ENCODE measurements at places on chromosomes 2 and 18.

DNA sequence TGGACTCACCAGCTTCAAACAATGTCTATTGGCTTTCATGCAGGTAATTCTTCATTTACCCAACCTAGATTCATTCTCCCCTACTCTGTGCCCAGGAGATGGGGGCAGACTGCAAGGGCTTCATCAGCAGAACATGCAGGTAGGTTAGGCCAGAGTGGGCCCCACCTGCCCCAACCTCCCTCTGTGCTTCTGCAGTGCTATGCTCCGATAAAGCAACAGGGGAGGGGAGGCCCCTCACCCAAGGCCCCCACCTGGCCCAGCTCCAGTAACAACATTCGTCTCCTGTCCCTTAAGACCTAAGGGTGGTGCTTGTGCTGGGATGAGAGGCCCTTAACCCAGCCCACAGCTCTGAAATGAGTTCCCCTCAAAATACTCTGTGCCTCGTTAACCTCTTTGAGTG is 16.7 kb upstream of the GYPC start:
- DNase-seq, result no peak

DNA sequence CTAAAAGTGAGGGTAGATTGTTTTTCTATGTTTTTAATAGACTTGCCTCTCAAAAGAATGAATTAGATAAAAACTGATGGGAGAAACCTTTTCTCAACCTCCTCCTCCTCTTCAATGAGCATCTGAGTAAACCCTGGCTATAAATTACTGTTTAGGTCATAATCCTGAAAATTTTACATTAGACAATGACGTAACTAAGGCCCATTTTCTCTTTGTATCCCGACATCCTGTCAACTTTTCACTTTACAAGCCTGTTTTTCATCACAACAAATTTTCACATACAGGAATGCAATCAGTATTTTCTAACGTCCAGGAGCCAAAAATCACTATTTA is 1.3 kb downstream of the SPIRE1 start:
- no peak for DNase-seq

DNA sequence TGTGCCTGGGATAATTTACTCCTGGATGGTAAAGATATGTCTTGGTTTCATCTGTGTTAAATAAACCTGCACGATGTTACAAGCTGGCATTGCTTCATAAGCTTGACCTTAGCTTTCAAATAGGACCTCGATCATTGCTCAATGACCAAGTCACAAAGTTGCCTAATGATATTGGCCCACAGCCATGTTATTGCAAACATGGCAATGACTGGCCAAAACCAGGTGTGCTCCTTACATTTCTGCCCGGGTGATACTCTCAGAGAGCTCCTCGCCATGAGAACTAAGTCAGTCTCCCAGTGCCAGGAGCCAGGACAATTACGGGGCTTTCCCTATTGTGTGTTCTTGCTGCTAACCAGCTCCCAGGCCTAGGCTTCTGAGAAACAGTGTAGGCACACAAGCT is 72.5 kb upstream of the CYP1B1 start:
- DNase-seq, result no peak

- no peak for DNase-seq
Observed at GRCh38 chr2:10330700-10331026, 28.0 kb downstream of the HPCAL1 start.

- no peak for DNase-seq
Observed at GRCh38 chr2:33577668-33578067, 21.4 kb downstream of the FAM98A start.

- no peak for DNase-seq
Observed at GRCh38 chr18:70371908-70372307, 83.1 kb downstream of the SOCS6 start.

- DNase-seq, result no peak
Observed at GRCh38 chr2:17911491-17912260, 33.2 kb downstream of the KCNS3 start.

DNA sequence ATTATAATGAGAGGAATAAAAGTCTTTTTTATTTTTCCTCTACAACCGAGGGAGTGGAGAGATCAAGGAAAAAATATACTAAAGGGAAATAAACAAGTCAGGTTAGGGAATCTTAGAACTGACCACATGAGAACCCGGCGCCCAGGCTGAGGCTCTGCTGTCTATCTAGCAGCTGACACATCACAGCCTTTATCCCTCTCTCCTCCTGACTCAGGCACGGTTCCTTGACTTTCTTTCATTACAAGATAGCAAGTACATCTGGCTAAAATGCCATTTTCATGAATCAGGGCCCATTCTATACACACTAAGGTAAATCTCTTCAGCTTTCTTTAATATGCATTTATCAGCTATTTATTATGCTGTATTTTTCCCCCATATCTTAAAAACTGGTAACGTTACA is 296.0 kb downstream of the TMX3 start:
- no peak for DNase-seq

- no peak for DNase-seq
Observed at GRCh38 chr18:42112657-42113420, 157.8 kb downstream of the PIK3C3 start.

DNA sequence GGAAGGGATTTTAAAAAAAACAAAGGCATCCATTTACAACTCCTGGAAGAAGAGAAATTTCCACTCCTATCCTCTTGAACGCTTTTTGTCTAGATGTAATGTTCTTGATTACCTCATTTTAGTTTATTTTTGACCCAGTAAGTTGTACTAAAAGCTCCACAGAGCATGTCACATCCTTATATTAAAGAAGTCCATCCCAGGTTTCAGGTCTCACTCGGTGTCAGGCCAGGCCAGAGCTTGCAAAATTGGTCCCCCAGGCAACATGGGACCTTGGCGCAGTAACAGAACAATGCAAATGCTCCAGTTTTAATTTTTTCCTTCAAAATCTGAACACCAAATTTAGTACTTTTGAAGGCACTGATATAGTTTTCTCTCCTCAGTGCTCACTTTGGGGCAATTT is 218.4 kb upstream of the REV1 start:
- no peak for DNase-seq

DNA sequence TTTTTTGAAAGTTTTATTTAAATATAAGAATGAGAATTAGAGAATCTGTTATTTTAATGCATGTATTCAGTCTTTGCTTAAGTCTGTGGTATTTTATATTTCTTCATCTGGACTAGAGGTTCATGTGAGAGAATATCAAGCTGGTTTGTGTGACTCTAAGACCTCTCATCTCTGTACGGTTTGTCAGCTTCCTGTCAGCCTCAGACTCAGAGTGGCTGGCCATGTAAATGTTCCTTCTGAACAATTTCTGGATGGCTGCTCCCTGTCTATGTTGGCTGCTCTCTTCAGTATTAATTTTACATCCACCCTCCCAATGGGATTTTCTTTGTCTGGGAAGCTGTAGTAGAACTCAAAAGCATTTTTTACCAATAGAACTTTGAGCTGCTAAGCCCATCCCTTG is 225.3 kb upstream of the THUMPD2 start:
- DNase-seq, result no peak

DNA sequence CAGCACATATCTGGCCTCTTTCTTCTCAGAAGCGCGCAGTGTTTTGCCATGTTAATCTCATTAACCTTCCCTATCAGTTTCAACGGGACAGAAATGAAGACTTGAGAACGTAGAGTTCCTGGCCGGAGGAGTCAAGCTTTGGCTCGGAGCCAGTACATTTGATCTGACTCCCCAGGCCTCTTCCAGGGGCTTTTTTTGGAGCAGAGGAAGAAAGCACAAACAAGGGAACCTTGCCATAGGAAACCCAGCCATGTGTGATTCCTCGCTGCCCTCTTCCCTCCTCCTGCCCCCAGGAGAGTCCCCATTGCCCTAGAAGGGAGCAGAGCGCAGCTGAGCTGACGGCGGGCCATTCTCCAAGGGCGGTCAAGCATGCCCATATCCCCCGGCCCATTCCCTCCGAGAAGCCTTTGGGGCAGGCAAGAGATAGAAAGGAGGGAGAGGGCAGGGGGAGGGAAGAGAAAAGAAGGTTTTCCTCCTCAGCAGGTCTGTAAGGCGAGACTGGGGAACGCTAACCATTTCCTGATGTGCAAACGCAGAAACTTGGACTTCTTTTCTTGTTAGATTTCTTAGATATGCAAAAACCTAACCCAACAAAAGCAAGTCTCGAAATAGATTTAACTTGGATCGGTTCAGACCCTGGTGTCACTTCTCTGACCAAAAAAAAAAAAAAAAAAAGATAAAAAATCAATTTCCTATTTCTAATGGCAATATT is 63.7 kb upstream of the POU3F3 start:
- no peak for DNase-seq

- DNase-seq, result no peak
Observed at GRCh38 chr2:220894069-220894468, 678.0 kb downstream of the EPHA4 start.

- no peak for DNase-seq
Observed at GRCh38 chr2:61722318-61722717, 131.5 kb downstream of the FAM161A start.

DNA sequence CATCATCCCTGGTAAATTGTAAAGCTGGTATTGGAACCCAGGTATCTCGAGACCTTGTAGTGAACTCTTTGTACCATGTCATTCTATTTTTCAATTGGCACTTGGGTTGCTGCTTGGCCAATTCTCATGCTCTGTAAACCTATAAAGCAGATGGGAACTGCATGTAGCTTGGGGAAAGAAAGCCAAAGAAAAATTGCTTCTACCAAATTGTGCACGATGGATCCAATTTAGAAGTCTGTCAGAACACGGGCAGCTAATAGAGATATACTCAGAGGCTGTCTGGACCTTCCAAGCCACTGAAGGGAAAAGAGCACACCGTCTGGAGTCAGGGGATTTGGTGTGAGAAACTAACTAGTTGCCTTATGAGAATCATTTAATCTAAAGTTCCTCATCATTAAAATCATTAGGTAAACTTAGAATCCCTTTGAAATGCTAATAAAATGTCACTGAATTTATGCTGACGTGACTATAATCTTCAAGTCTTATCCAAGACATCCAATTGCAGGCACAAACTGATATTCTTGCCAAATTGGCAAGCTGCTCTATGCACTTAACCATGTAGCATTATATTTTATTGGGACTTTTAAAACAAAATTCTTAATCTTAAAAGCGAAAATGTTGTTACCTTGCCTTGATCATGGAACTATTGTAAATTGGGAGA is 206.8 kb downstream of the DCC start:
- DNase-seq, result no peak

- DNase-seq, result no peak
Observed at GRCh38 chr2:126515471-126515870, 140.5 kb upstream of the GYPC start.

DNA sequence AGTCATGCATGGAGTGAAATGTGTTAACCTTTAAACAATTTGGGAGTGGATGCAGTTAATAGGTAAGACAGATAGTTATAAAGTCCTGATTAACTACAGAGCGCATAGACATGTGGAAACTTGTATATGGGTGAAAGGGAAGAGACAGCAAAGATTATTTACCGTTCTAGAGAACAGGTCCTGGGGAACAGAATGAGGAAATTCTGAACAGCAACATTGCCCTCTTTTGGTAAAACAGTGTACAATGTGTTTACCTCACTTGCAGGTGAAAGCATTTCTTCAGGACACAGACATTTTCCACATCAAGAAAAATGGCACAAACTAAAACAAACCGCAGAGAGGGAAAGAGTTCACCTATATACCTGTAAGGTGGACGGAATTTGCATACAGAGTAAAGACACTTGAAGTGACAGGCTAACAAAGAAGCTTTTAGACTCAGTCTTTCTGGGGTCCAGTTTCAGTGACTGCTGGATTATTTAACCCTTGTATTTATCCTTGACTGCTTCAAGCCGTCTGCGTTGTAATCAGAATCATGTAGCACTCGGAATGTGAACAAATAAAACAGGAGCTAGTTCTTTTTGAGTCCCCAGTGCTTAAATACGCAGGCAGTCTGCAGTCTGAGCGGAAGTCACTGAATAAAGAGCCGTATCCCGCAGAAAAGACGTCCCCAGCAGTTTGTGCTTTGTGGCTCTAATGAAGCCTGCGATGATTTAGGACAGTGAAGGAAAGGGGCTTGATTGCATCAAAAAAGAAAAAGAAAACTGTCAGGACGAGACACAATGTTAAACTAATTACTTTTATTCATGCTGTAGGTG is 364.8 kb upstream of the GALNT5 start:
- peak; percentile 75 for DNase-seq

DNA sequence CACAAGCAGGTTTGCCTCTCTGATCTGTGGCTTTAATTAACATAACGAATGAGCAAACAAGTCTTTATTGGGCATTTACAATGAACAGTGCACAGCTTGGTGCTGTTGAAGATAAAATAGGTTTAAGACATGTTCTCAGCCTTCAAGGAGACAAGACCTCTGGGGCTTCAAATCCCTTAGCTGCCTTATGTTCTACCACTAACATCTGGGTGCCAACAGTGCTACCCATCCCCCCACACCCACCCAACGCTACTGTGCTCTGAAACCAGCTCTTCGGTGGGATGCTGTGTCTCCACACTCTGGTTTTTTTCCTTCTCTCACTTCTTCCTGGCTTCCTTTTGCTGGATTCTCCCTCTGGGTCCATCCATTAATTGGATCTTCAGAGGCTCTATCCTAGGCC is 14.1 kb upstream of the B3GNT2 start:
- DNase-seq, result no peak

DNA sequence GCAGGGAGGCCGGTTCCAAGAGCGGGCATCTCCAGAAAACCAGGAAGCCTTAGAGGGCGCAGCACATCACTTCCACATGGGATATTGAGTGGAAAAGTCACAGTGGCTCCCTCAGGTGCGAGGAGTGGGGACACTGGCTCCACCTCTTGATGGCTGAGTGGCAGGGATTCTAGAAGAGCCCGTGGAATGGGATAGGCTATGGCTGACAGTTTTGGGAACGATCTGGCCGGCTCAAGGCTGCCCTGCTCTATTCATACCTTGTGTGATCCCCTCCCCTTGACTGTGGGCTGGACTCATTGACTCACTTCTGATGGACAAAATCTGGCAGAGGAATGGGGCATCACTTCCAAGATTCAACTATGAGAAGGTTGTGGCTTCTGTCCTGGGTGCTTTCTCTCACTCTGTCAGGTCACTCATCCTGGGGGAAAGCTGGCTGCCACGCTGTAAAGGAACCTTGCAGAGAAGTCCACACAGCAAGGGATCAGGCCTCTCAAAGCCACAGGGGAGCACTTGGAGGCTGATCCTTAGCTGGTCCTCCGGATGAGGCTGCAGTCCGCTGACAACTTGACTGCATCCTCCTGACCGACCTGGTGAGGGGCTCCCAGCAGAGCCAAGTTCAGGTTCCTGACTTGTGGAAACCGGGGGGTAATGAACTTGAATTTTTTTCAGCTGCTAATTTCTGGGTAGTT is 46.7 kb upstream of the HS6ST1 start:
- DNase-seq, result no peak

GRCh38 chr2:76080154-76080553 is 369.4 kb upstream of the GCFC2 start:
- DNase-seq, result no peak

- DNase-seq, result no peak
Observed at GRCh38 chr2:37377187-37377532, 32.7 kb downstream of the QPCT start.

GRCh38 chr2:64124571-64124970 is 19.6 kb downstream of the PELI1 start:
- no peak for DNase-seq

- no peak for DNase-seq
Observed at GRCh38 chr2:237874585-237875161, 15.2 kb downstream of the RAMP1 start.

- DNase-seq, result no peak
Observed at GRCh38 chr2:68195096-68195495, 37.4 kb downstream of the PNO1 start.

GRCh38 chr2:141341444-141341843 is 789.4 kb downstream of the LRP1B start:
- DNase-seq, result no peak

GRCh38 chr2:59312029-59312428 is 1070.9 kb upstream of the FANCL start:
- DNase-seq, result no peak

Measured in NCI-H774 (cell line).